ENCODE measurements at places on chromosomes 7 and 10.

GRCh38 chr10:77834943-77835668 is 91.4 kb downstream of the DLG5 start:
- no peak for DNase-seq

DNA sequence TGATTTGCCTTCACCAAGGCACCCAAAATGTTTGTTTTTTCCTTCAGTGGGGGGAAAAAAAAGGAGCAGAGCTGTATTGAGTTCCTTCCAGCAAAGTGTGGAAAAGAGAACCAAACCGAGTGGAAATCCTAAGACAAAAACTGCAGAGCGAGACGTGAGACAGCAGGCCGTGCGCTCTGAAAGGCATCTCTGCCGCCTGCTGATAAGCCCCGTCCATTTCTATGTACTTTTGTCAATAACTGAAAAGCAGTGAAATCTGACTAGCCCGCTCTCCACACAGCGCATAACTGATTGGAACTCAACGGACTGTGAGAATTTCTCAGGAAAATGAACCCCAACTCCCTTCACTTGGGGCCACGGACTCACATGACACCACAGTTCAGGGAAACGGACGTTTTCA is 83.2 kb downstream of the COBL start:
- DNase-seq: no peak

DNA sequence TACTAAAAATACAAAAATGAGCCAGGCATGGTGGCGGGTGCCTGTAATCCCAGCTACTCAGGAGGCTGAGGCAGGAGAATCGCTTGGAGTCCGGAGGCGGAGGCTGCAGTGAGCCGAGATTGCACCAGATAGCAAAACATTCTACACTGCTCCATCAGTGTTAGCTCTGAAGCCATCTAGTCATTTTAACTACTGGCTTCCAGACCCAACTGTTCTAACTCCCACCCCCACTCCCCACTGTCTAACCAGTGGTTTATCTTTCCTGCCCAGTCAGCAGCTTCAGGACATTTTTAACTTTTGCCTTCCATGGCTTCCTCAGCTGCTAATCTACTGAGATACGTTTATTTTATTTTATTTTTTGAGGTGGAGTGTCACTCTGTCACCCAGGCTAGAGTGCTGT is 6.2 kb upstream of the FRAT1 start:
- no peak for DNase-seq

DNA sequence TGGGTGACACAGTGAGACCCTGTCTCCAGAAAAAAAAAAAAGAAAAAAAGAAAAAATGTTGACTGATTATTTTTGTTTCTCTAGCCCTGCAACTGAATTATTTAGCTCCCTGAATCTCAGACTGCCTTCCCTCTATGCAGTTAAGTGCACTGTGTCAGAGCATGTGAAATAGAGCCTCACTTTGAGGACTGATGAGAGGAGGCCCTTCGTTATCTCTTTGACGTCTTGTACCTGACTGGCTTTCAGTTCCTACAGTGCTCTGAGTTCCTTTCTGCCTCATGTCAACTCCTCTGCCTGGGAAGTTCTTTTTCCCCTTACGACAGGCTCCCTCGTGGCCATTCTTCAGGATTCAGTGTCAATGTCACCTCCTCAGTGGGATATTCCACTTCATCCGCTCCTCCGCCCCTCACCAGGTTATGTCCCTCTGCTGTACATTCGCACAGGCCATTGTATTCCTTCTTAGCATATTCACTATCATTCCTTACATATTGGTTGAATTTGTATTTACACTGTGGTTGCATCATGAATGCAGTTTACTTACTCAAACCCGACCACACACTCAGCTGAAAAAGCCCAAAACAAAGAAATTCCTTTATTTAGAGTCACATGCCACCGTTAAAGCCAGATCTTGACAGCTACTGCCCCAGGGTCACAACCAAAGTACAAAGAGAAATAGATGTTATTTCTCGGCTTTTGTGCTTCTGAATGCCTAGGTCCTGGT is 18.1 kb upstream of the CAMK2G start:
- DNase-seq: no peak

DNA sequence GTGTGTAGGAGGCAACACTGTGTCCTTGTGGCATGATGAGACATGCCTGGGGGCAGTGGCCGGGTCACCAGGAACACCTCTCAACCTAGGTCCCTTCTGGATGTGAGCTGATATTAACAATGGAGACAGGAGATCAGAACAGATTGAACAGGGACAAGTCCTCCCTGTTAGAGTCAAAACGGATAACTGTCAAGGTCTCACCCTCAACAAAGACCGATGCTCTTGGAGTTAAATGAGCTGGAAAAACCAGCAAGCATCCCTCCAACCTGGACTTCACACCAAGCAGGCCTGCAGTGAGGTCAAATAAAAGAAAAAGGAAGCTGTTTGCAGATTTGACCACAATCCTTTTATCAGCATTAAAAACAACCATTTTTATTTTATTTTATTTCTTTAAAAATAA is 49.0 kb downstream of the SLIT1 start:
- no peak for DNase-seq

GRCh38 chr7:83005410-83005809 is 157.3 kb downstream of the PCLO start:
- DNase-seq: no peak
